CD4-positive, alpha-beta T cell treated with Interleukin-17A for 1 hour (primary cell): ENCODE measurements at places on chromosomes 7 and 10.

GRCh38 chr10:121217331-121217730 is 366.2 kb downstream of the WDR11 start:
- no peak for DNase-seq

- no peak for DNase-seq
Measured at GRCh38 chr7:3995187-3995586, 686.9 kb upstream of the FOXK1 start.

- peak; percentile 61 for DNase-seq
Measured at GRCh38 chr10:50552771-50553535, 70.8 kb downstream of the SGMS1 start.

GRCh38 chr7:91324663-91325062 is 60.4 kb downstream of the FZD1 start:
- DNase-seq: no peak

GRCh38 chr10:24597961-24598360 is 125.7 kb downstream of the ARHGAP21 start:
- no peak for DNase-seq

- no peak for DNase-seq
Measured at GRCh38 chr7:141738592-141739013, 445 bp downstream of the SSBP1 start.
